Esophagus squamous epithelium (tissue), 5 donors: ENCODE measurements at places on chromosomes 5 and 9.

- DNase-seq, result no peak
Observed at GRCh38 chr5:40486437-40487275, 193.1 kb upstream of the PTGER4 start.

DNA sequence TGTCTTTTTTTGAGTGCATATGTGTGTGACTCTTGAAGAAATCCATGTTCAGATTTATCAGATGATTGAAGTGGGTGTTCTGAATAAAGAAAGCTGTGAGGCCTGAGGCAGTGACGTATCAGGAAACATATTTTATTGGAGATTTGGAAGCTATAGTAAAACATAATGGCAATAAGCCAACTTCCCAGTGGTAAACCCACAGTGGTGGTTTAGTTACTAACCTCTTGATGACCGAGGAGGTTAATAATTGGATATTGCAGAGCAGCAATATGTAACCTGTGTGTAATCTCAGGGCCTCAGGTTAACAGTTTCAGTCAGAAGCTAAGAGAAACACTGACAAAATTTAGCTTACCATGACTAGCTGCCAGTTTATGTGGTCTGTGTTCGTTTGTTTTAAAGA is 6.9 kb downstream of the RGMB start:
- no peak for DNase-seq

GRCh38 chr9:92432350-92432749 is 8.1 kb upstream of the OMD start:
- DNase-seq, result no peak

- DNase-seq, result no peak
Observed at GRCh38 chr9:137235424-137236237, 4.9 kb downstream of the SLC34A3 start.

GRCh38 chr5:5295351-5295750 is 127.1 kb upstream of the ICE1 start:
- DNase-seq, result no peak

- no peak for DNase-seq
Observed at GRCh38 chr9:116459576-116459975, 227.5 kb upstream of the TRIM32 start.
